ENCODE measurements at places on chromosomes 3 and 15. TPM values are rescaled to one million over a fixed set of nuclear protein-coding genes. Genes with fewer than 3 reads are reported as not detected.

Gene SLC12A1
- total RNA-seq = not detected

DNA sequence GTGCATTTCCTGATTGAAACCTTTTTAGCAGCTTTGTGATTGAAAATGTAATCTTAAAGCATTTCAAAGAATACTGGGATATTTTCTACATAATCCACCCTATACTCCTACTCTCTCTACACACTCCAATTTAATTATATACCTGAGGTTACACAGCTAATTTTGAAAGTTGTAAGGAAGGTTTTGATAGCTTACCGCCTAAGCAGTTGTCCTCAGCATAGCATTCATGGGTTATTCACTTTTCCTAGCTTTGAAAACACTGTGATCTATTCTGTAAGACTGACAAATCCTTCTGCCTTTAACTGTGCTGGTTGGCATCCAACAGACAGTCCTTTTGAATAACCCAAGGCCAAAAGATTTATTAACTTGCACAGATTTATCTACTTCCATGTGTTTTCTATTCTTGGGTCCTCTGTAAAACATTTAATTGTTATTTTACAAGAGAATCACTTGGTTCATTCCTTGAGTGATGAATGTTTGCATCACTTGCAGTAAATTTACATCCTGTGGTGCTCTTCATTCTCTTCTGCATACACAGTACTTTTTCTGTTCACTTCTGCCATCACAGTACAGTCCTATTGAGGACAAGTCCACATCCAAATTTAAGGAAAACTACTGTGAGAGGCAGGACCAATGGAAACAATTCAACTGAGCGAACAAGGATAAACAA is 44.8 kb downstream of the SERPINI1 start:
- no peaks in the 10 kb centered on the region for H3K27me3 ChIP-seq
- no peaks in the 10 kb centered on the region for H3K36me3 ChIP-seq
- H3K4me3 ChIP-seq = no peak overlapping the region
- no peak overlapping the region for H3K27ac ChIP-seq

Gene TRPM1
- not detected for total RNA-seq

Gene RBPMS2
- total RNA-seq = not detected

Gene TGM5
- 0.20 TPM for total RNA-seq

DNA sequence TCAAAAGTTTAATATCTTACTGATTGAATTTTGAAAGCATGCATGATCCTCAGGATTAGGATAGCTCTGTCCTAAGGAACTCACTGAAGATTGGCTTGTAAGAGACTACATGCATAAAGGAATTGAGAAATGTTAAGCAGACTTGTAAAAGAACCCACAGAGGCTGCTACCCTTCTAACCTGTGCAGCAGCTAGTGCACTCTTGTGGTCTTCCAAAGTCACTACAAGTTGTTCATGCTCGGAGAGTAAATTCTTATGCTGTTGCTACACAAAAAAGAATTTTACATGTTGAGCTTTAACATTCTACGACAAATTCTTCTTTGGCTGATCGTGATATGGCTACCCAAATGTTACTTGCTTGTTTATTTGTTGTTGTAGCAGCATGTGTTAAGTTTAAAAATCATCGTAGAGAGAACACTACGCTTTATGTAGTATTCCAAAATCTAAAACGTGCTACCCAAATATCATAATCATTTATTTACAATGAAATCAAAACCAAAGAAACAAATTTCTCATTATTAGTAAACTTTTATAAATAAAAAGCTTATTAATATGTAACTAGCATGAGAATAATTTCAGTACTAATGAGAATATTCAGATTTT is 55.0 kb downstream of the GOLIM4 start:
- DNase-seq = no peak
- H3K4me3 ChIP-seq = no peak overlapping the region
- H3K4me1 ChIP-seq = no peaks in the 10 kb centered on the region
- no peaks in the 10 kb centered on the region for H3K27me3 ChIP-seq
- no peaks in the 10 kb centered on the region for H3K36me3 ChIP-seq

Gene ZPLD1
- total RNA-seq = not detected

Gene ARHGAP31
- total RNA-seq = 3.7 TPM

DNA sequence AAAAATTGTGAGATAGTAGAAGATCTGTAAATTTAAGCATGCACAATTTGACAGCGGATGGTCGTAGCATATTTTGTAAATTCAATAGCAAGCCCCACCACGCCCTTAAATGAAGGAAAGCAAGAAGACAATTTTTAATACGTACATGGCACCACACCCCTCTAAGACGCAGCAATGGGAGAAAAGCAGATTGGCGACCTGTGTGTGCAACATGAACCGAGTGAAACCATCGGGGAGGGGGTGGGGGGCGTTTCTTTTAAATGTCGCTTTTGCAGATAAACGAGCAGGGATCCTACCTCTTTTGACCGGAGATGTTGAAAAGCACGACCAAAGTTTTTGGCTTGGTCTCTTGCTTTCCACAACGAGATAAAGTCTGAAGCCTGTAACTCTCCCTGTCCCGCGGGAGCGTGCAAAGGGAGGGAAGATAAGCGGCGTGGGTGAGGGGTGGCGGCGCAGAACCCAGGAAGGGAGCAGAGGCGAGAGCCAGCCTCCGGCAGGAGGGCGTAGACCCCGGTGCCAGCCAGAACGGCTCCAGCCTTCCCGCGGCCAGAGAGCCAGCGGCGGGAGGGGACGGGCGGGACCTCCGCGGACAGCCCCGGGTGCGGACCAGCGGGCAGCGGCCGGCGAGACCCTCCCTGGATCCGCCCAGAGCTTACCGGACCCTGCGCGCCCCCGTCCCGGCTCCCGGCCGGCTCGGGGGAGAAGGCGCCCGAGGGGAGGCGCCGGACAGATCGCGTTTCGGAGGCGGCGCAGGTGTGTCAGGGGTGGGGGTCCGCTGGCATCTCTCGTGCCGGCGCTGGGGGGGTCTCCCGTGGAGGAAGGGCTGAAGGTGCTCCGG is at the start of gene CHL1:
Gene CHL1, plus strand, starts transcription at position 453 of the 838 bp plus-strand sequence. CDS start 123,014 bp downstream, outside the sequence.
- H3K36me3 ChIP-seq = peaks cover 4% of the 10 kb centered on the region
- no peak for DNase-seq
- peaks cover 3% of the 10 kb centered on the region for H3K4me1 ChIP-seq
- H3K4me3 ChIP-seq = peak within 1 kb of the TSS; percentile 21

Gene GRAMD2A
- total RNA-seq = not detected

DNA sequence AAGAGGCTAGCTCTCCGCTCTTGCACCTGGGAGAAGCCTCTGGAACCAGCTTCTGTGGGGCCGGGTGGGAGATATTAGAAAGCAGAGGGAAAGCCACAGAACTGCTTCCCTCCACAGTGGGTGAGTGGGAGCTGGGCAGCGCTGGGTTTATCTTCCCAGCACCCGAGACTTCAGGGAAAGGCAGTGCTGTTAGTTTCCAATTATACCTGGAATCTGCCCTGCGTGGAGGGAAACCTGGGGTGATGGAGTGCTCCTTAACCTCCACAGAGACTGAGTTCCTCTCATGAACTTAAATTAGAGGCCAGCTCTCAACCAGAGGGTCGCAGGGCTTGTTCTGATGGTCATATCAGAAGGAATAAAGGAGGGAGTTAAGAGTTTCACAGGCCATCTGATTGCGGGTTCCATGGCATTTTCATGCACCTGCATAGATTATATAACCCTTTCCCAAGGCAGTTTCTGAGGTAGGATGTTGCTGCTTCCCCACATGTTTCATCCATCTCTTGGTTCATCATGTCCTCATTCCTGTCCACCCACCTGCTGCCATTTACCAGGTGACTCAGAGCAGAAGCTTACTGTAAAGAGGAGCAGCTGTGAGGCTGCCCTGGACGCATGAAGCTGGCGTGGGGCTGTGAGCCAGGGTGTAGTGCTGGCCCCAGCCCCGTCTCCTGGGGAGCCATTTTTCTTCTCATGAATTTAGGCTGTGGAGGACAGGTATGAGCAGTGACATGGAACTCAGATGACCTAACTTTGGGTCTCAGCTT is 42.5 kb downstream of the CA12 start:
- H3K36me3 ChIP-seq = no peaks in the 10 kb centered on the region
- peaks cover 9% of the 10 kb centered on the region for H3K27me3 ChIP-seq
- H3K4me3 ChIP-seq = no peak overlapping the region
- H3K4me1 ChIP-seq = no peaks in the 10 kb centered on the region
- no peak overlapping the region for H3K27ac ChIP-seq

Gene CFAP91
- not detected for total RNA-seq

DNA sequence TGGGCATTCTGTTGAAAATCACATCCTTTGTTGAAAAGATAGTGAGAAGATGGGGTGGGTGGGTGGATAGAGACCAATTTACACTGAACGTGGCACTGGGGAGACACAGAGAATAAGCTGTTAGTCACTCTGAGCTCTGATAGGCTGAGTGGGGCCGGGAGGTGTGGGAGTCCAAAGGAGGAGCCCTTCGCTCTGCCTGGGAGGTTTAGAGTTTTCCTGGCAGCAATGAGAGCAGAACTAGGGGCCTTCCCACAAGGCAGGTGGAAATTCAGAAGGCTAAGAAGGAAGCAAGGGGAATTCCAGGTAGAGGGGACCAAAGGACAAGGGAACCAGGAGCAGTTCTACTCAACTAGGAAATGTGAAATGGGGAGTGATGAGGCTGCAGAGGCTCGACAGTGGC is 272.7 kb downstream of the RPLP1 start:
- H3K36me3 ChIP-seq = peaks cover 3% of the 10 kb centered on the region
- peaks cover 52% of the 10 kb centered on the region for H3K27me3 ChIP-seq
- peaks cover 32% of the 10 kb centered on the region for H3K4me1 ChIP-seq
- no peak overlapping the region for H3K4me3 ChIP-seq

Gene LSMEM2
- not detected for total RNA-seq

DNA sequence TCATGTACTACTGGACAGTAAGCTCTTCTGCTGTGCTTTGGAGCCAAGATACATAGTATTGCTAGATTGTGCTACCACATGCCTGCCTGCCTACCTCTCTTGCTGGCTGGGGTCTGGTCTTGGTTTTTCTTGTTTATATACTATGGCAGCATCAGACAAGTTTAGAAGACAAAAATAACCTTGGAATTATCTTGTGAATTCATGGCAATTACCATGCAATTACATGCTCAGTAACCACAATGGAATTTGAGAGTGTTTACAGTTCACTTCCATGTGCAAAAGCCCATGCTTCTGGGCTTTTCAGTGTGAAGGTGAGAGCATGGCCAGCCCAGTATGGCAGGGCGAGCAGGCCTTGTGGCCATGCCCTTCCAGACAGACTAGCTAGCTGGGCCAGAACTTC is 48.0 kb upstream of the C15orf61 start:
- H3K27me3 ChIP-seq = no peaks in the 10 kb centered on the region
- no peaks in the 10 kb centered on the region for H3K4me1 ChIP-seq
- no peak for DNase-seq
- no peak overlapping the region for H3K27ac ChIP-seq
- no peak overlapping the region for H3K4me3 ChIP-seq

Gene LMAN1L
- total RNA-seq = 0.63 TPM

DNA sequence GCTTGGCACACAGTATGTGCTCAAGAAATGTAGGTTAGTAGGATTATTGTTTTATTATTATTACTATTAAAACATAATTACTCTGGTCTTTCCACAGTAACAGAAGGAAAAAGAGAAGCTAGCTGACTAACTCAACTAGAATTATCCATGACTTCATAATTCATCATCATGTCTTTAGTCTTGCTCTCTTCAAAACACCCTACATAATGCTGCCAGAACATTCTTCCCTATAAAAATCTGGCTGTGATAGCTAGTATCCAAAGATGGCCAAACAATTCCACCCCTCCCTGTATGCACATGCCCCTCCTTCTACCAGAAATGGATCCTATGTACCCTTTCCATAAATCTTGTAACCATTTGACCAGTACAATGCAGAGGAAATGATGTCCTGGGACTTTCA is 48.8 kb upstream of the SRGAP3 start:
- H3K4me1 ChIP-seq = peaks cover 7% of the 10 kb centered on the region
- H3K36me3 ChIP-seq = no peaks in the 10 kb centered on the region
- H3K4me3 ChIP-seq = no peak overlapping the region
- peaks cover 27% of the 10 kb centered on the region for H3K27me3 ChIP-seq

- no peaks in the 10 kb centered on the region for H3K4me1 ChIP-seq
- no peak overlapping the region for H3K4me3 ChIP-seq
- H3K27me3 ChIP-seq = no peaks in the 10 kb centered on the region
- no peak overlapping the region for H3K27ac ChIP-seq
- H3K36me3 ChIP-seq = no peaks in the 10 kb centered on the region
- no peak for DNase-seq
Measured at GRCh38 chr15:29749365-29750086, 72.7 kb downstream of the TJP1 start.

GRCh38 chr3:139534992-139535879 is 4.3 kb downstream of the RBP1 start:
- no peak overlapping the region for H3K27ac ChIP-seq
- H3K4me1 ChIP-seq = peaks cover 3% of the 10 kb centered on the region
- no peak for DNase-seq
- H3K27me3 ChIP-seq = peaks cover 23% of the 10 kb centered on the region
- no peaks in the 10 kb centered on the region for H3K36me3 ChIP-seq

DNA sequence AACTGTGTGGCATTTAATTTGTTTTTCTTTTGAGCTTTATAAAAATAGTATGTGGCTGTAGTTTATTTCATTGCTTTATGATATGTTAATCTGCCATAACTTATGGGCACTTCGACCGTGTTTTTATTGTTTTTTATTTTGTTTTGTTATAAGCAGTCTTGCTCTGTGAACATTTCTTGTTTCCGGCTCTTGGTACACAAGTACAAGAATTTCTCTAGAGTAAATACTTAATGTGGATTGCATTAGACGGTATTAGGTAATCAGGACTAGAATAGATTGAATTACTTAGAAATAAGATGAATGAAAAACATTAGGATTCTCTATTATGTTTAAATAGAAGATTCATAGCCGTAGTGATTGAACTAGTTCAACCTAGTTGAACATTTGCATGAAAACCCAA is 2.1 kb downstream of the ZFAND6 start:
- no peaks in the 10 kb centered on the region for H3K36me3 ChIP-seq
- peak overlapping the region; percentile 81 for H3K4me3 ChIP-seq
- no peak overlapping the region for H3K27ac ChIP-seq
- H3K4me1 ChIP-seq = peaks cover 45% of the 10 kb centered on the region
- peaks cover 5% of the 10 kb centered on the region for H3K27me3 ChIP-seq

GRCh38 chr3:117252208-117252607 is 542.6 kb downstream of the TUSC7 start:
- no peaks in the 10 kb centered on the region for H3K4me1 ChIP-seq
- H3K27ac ChIP-seq = no peak overlapping the region
- no peak for DNase-seq
- no peaks in the 10 kb centered on the region for H3K27me3 ChIP-seq
- no peak overlapping the region for H3K4me3 ChIP-seq
- H3K36me3 ChIP-seq = no peaks in the 10 kb centered on the region

DNA sequence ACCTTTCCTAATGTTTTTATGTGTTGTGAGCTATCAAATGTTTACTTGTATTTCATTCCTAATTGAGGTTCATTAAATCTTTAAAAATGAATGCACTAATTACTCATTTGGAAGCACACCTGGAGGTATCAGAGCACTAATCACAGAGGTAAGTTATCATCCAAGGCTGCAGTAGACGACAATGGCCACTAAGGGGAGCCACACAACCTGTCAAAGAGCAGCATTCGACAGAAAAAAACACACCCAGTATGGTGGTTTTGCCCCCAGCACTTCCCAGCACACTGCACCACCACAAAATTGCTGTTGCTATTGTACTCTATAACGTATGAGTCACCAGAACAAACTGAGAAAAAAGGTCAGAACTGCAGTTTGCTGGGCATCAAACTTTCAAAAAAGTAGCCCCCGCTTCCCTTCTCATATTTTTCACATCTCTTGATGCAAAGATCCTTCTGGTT is 205.9 kb upstream of the IGF1R start:
- no peaks in the 10 kb centered on the region for H3K36me3 ChIP-seq
- no peaks in the 10 kb centered on the region for H3K27me3 ChIP-seq
- peaks cover 2% of the 10 kb centered on the region for H3K4me1 ChIP-seq
- no peak overlapping the region for H3K4me3 ChIP-seq
